Calu3 (cell line): ENCODE measurements at places on chromosomes 1 and 21. TPM values are rescaled to one million over a fixed set of nuclear protein-coding genes. Genes with fewer than 3 reads are reported as not detected.

DNA sequence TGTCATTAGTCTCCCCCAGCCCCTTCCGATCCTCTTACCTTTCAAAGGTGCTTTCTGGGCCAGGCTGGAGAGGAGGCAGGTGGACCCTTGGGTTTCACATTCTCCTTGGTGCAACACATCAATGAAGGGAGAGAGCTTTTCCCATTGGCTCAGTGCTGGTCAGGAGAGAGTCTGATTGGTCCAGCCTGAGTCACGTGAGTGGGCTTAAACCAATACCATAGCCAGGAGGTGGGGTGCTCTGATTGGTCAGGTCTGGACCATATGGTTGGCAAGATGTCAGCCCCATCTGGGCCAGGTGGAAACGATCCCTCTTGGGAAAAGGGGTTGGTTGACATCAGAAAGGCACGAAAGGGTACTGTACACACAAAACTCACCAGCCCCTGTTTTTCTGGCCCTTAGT lies 44.8 kb upstream of the ABCG1 start:
- H3K4me3 ChIP-seq: no peak overlapping the region
- DNase-seq: no peak
- H3K27me3 ChIP-seq: peaks cover 23% of the 10 kb centered on the region
- H3K4me1 ChIP-seq: peaks cover 22% of the 10 kb centered on the region
- no peaks in the 10 kb centered on the region for H3K36me3 ChIP-seq

GRCh38 chr1:97186381-97186780 lies 464.8 kb downstream of the PTBP2 start:
- H3K4me1 ChIP-seq: peaks cover 10% of the 10 kb centered on the region
- H3K27me3 ChIP-seq: no peaks in the 10 kb centered on the region
- peak; percentile 2 for DNase-seq
- H3K36me3 ChIP-seq: no peaks in the 10 kb centered on the region

DNA sequence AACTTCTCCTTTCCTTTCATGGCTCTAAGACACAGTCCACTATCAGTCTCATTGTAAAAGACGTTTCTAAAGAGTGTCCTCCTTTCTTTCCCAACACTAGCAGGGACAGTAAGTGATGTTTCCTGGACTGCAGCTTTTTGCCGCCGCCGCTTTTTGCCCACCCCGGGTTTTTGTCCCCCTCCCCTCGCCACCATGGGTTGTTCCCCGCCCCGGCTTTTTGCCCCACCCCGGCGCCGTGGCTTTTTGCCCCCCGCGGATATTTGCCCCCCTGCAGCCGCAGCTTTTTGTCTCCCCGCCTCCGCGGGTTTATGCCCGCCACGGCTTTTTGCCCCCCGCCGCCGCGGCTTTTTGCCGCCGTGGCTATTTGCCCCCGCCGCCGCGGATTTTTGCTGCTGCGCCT lies 95.2 kb downstream of the TPTE start:
- no peak overlapping the region for H3K27ac ChIP-seq
- H3K4me3 ChIP-seq: no peak overlapping the region
- no peaks in the 10 kb centered on the region for H3K4me1 ChIP-seq
- H3K27me3 ChIP-seq: no peaks in the 10 kb centered on the region

DNA sequence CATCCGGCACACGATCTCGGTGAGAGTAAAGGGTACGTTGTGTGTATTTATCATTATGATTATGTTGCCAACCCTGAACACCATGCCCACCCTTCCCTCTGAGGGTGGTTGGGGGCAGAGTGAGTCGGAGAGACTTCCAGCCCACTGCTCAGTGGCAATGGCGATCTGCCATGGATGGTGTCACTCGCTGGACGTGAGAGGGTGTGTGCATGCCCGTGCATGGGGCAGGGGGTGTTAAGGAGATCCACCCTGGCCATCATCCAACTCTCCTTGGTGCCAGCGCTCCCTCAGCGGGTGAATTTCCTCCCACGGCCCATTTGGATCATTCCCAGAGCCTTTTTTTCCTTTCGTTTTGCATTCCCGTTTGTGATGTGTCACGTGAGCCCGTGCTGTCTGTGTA lies 74.1 kb upstream of the CNTN2 start:
- no peaks in the 10 kb centered on the region for H3K4me1 ChIP-seq
- DNase-seq: no peak
- no peaks in the 10 kb centered on the region for H3K36me3 ChIP-seq
- no peak overlapping the region for H3K4me3 ChIP-seq
- H3K27ac ChIP-seq: no peak overlapping the region

DNA sequence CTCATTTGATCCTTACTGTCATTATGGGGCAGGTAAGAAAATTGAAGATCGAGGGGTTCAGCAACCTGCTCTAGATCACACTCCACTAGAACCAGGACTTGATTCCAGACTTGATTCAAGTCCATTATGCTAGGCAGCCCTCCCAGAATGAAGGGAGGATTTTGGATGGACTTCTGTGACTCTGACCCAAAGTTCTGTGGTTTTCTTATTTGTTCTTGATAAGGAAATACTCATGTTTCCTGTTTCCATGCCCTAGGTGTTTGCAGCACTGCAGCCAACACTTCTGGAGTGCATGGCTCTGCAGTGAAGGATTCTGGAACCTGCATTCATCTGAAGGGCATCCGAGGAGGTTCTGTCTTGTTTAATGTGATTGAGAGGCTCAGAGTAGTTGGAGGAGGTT lies 140.0 kb downstream of the FCRL5 start:
- H3K36me3 ChIP-seq: no peaks in the 10 kb centered on the region
- peaks cover 23% of the 10 kb centered on the region for H3K27me3 ChIP-seq
- no peak overlapping the region for H3K4me3 ChIP-seq
- H3K27ac ChIP-seq: no peak overlapping the region

Gene CD5L
- not detected in 2 replicates for total RNA-seq

Gene ASTN1
- total RNA-seq: not detected in 2 replicates

Gene PTAFR
- total RNA-seq: 2.4 and 2.5 TPM in 2 replicates
